Lung (tissue), 17 donors: ENCODE measurements at places on chromosomes 4 and X. TPM values are rescaled to one million over a fixed set of nuclear protein-coding genes. Genes with fewer than 3 reads are reported as not detected.

- no peak for DNase-seq
Measured at GRCh38 chr4:11585506-11585905, 156.8 kb upstream of the HS3ST1 start.

DNA sequence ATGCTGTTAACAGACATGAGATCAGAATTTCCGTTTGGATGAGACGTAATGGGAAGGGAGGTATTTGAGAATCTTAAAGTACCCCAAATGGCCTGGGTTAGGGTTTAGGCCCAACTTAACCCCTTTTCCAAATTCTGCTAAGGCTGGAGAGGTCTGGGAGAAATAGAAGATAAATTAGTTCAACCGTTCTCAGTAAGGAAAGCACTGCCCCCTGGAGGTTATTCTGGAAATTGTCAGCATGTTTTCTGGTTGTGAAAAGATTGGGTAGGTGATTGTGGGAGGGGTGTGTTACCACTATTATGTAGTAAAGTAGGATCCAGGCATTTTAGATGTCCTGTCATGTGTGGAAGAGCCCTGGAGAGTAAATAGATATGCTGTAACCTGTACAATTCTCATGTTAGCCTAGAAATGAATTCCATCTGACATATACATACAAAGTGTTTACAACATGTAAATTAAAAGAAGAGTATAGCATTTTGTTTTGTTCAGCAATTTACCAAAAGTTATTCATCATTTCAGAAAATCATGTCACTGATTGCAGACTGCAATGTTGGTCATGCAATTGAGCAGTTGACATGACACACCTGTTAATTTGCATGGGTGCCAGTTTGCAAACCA is 26.8 kb upstream of the GRXCR1 start:
- DNase-seq, result peak; percentile 18

DNA sequence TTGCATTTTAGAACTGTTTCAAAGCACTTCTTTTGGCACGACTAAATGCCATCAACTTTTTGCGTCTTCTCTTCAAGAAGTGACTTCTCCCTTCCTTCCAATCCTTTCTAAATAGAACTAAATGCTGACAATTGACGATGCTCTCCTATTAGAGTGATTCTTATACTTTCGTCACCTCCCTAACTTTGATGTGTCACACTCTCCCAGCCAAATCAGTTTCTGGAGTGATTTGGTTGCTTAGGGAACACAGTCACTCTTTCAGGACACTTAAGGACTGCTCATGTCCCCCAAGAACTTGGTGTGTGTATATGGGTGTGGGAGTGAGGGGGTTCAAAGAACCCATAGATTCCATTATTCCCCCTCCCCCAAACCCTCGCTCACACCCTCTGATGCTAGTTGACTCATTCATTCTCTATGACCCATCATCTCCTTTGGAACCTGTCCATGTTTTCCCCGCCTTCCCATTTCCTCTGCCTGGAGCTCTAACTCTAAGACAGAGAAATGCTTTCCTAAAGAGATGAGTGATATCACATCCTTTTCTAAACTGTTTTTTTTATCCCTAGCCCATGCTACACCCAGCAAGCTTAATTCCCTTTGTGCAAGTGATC is 26.8 kb upstream of the AREG start:
- DNase-seq, result no peak

GRCh38 chrX:39309721-39310152 is 508.5 kb downstream of the MID1IP1 start:
- peak; percentile 89 for DNase-seq

- DNase-seq, result no peak
Measured at GRCh38 chrX:5936438-5936837, 292.2 kb downstream of the NLGN4X start.

DNA sequence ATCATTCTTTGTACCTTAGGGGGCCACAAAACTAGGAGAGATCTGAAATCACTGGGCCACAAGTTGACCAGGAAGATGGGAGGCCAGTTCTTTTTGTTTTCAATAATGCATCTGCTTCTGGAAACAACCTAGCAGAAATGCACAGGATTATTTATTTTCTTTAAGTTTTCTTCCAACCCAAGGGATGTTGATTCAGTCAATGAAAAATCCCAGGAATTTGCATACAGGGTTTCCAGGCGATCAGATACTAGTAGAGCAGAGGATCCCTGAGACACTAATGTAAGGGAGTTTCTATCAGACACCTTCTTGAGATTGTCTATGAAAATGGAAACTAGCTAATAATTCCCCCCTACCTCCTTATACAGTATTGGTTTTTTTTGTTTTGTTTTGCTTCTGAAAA is 7.4 kb downstream of the ATOH1 start:
- no peak for DNase-seq

DNA sequence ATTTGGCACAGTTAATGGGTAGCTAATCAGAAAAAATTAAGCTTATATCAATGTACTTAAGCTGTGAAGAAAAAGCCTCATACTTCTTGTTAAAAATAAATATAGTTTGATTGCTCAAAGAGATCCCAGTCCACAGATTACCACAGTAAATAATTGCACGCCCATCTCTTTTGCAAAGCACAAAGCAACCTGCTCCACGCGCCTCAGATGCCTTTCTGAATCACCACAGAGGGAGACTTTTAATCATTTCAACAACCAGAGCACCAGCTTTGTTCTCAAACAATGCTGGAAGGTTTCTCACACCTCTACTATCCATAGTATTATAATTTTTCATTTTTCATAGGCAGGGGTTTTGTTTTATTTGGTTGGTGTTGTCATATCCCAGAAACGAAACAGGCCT is 338.6 kb upstream of the MAGEB2 start:
- no peak for DNase-seq

DNA sequence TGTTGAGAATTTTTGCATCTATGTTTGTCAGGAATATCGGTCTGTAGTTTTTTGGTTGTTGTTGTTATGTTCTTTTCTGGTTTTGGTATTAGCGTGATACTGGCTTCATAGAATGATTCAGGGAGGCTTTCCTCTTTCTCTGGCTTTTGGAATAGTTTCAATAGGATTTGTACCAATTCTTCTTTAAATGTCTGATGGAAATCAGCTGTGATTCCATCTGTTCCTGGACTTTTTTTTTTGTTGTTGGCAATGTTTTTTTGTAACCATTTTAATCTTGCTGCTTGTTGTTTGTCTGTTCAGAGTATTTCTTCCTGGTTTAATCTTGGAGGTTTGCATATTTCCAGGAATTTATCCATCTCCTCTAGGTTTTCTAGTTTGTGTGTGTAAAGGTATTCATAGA is 81.5 kb upstream of the GK2 start:
- DNase-seq, result no peak

DNA sequence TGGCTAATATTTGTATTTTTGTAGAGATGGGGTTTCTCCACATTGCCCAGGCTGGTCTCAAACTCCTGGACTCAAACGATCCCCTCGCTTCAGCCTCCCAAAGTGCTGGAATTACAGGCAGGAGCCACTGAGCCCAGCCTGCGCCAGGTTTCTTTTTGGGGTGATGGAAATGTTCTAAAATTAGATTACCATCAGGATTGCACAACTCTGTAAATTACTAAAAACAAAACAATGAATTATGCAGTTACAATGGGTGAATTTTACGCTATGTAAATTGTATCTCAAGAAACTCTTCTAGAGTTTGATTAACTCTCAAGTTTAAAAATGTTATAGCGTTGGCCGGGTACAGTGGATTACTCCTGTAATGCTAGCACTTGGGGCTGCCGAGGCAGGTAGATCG is 118.9 kb upstream of the TBL1X start:
- no peak for DNase-seq

- DNase-seq, result no peak
Measured at GRCh38 chr4:80306260-80306659, 29.3 kb upstream of the CFAP299 start.

GRCh38 chr4:123579961-123580360 is 183.4 kb downstream of the SPRY1 start:
- no peak for DNase-seq

DNA sequence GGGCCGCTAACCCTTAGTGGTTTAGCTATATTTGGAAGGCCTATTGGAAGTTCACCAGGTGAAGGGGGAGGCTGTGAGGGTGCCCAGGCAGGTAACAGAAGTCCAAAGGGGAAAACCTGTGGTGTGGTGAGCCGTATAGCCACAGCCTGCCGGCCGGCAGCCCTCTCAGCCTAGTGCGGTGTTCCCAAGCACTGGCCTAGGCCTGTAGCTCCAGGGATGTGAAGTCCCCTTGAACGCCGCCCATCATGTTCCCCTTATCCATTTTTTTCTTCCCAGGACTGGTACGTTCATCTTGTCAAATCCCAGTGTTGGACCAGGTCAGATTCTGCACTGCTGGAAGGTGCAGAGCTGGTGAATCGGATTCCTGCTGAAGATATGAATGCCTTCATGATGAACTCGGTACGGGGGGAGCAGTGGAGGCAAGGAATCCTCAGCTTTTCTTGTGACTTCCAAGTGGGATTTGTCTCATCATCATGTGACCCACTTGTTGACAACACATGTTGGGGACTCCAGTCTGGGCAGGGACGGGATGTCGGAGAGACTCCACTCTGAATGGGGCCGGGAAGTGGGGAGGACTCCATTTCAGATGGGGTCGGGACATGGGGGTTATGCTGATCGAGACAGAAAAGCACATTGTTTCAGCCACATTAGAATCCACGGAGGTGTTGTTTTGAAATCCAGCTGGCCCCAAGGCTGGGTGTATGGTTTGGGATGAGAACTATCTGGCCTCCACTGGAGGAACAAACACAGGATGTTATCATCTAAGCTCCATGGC is 39.2 kb upstream of the MSANTD1 start:
- no peak for DNase-seq

DNA sequence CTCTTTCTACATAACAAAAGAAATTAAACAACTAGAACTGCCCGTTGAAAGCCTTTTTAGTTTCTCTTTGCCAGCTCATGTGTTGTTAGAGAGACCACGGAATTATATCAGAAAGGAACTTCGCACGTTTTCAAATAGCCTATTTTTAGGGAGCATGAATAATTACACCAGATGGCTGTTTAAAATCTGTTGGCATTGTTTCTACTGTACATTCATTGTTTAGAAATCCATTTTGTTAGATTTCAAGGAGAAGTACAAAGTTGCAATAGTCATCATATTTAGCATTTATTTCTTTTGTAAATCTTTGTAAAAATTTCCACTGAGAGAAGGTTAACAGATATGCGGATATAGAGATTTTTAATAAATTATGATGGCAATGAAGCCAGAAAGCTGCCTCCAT is 403.0 kb upstream of the HS3ST1 start:
- peak; percentile 57 for DNase-seq

DNA sequence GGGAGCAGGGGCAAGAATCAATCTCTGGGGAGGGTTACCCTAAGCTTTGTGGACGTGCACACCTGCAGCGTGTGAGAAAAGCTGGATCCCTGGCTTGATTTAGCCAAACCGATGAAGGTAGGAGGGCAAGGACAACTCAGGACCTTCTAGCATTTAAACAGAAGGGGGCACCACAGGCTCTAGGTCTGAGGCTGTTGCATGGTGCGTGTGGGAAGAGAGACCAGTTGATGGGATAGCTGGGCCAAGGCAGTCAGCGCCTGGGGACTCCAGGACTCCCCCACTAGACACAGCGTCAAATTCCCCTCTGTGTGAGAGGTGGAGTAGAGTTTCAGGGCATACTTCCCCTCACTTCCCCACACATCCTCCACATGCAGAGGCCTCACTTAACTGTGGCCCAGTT is 4.3 kb downstream of the GABRQ start:
- no peak for DNase-seq

GRCh38 chr4:48777739-48778138 is 2.3 kb downstream of the FRYL start:
- DNase-seq, result no peak

DNA sequence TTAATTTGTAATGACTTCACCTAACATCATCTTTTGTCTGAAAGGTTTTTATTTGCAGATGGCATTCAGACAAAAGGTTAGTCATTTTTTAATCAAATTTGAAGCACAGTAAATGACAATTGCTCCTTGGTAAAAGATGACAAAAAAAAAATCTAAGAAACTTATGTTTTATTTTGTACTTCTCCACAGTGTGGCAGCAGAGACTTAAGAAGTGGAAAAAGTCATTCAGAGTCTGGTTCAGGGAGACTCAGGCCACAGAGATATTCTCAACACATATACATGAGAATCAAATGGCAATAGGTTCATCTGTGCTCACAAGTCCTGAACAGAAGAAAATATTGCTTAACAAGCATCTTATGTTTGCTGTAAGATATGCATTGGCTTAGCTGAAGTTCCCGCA is 436.2 kb downstream of the KCNIP4 start:
- no peak for DNase-seq

WAS gene
- 8.1 TPM for total RNA-seq

RBMXL3 gene
- not detected for total RNA-seq

RTL3 gene
- 0.28 TPM for total RNA-seq

TFE3 gene
- total RNA-seq, result 51.5 TPM
